ENCODE measurements at places on chromosomes 16 and 17. TPM values are rescaled to one million over a fixed set of nuclear protein-coding genes. Genes with fewer than 3 reads are reported as not detected.

The ARHGAP44 gene
- total RNA-seq, result 5.6 TPM

The USP43 gene
- total RNA-seq, result not detected

The RNU2-1 gene
- total RNA-seq, result not detected

The EFNB3 gene
- 7.0 TPM for total RNA-seq

The C16orf96 gene
- total RNA-seq, result not detected

The SLC4A1 gene
- not detected for total RNA-seq

The EME1 gene
- total RNA-seq, result 5.6 TPM

The KRT20 gene
- not detected for total RNA-seq

The KRTAP4-5 gene
- not detected for total RNA-seq

The TLCD1 gene
- total RNA-seq, result 20.9 TPM

The KRT33B gene
- total RNA-seq, result not detected

The KCNJ18 gene
- total RNA-seq, result not detected

The DERL2 gene
- total RNA-seq, result 21.3 TPM

The PLEKHH3 gene
- total RNA-seq, result 19.9 TPM

The OR3A3 gene
- not detected for total RNA-seq

The CARD14 gene
- not detected for total RNA-seq

The KRTAP16-1 gene
- total RNA-seq, result not detected

The SCGB1C2 gene
- total RNA-seq, result not detected

The ARSG gene
- 1.8 TPM for total RNA-seq

The ANKFN1 gene
- not detected for total RNA-seq

The CFAP20 gene
- 61.9 TPM for total RNA-seq

The GLTPD2 gene
- total RNA-seq, result not detected

The IRX5 gene
- 0.72 TPM for total RNA-seq

The TMEM235 gene
- not detected for total RNA-seq

The CTF1 gene
- total RNA-seq, result 0.54 TPM

The RASD1 gene
- total RNA-seq, result 10.8 TPM

The SLC16A13 gene
- total RNA-seq, result 0.90 TPM

Data from cardiac atrium fibroblast (primary cell).